Gastrocnemius medialis (tissue), 4 donors: ENCODE measurements at places on chromosomes 1 and 21. TPM values are rescaled to one million over a fixed set of nuclear protein-coding genes. Genes with fewer than 3 reads are reported as not detected.
A peak's percentile ranks its signal among the peaks of the same experiment; 100 is the strongest.

PANK4 gene
- 44.3 TPM for total RNA-seq

DNA sequence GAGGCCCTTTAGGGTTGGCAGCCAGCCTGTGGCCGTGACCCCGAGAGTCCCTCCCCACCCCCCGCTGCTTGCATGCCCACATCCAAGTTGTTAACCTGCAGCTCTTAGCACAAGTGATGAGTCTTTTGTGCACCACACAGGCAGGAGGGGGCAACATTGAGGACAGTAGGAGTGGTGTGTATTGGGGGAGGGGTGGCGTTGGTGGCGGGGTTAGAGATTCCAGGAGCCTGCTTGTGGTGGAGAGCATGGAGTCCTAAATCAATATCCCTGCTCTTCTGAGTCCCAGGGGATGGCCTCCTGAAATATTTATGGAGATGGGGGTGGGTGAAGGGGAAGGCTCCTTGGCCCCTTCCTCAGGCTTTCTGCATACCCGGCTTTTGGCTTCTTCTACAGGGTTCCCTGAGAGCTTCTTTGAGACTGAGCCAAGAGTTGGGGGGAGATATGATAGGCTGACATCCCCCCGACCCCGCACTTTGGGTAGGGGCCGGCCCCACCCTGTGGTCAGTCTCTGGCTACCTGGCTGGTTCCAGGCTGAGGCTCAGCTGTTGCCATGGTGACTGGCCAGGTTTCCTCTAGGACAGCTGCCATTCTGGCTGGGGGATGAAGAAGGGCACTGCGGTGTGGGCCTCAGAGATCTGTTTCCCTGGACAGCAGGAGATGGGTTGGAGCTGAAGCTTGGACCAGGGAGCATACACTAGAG lies 5.0 kb downstream of the CHRNB2 start:
- no peak for DNase-seq
- H3K4me3 ChIP-seq, result no peak overlapping the region
- H3K27ac ChIP-seq, result no peak overlapping the region
- no peaks in the 10 kb centered on the region for H3K27me3 ChIP-seq
- no peaks in the 10 kb centered on the region for H3K36me3 ChIP-seq

EPHA2 gene
- total RNA-seq, result 1.2 TPM

- no peaks in the 10 kb centered on the region for H3K4me1 ChIP-seq
- no peak overlapping the region for H3K27ac ChIP-seq
- no peaks in the 10 kb centered on the region for H3K36me3 ChIP-seq
- no peak for DNase-seq
Measured at GRCh38 chr1:240947438-240948224, 335.7 kb upstream of the GREM2 start.

VHLL gene
- not detected for total RNA-seq

- H3K4me3 ChIP-seq, result no peak overlapping the region
- peaks cover 57% of the 10 kb centered on the region for H3K4me1 ChIP-seq
- H3K27me3 ChIP-seq, result no peaks in the 10 kb centered on the region
- no peaks in the 10 kb centered on the region for H3K36me3 ChIP-seq
Measured at GRCh38 chr1:46690931-46691421, 19.3 kb downstream of the TEX38 start.

KMO gene
- total RNA-seq, result not detected

DNA sequence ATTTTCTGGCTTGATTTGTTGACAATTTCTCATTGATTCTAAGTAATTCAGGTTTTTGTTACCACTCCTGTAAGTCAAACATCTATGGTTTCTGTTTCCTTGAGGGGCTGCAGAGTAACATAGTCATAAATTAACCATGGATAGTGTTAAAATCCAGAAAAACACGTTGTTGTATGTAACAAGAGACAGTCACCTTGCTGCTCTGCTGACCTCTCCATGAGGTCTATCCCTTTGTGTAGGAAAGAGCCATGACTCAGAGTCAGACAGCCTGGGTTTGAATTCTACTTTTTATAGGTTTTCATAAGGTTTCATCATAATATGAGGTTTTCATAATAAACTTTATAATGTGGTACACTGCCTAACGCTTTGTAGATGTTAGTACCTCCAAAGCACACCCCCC lies 27.6 kb upstream of the NBL1 start:
- no peak for DNase-seq
- no peaks in the 10 kb centered on the region for H3K36me3 ChIP-seq
- H3K27ac ChIP-seq, result no peak overlapping the region
- H3K27me3 ChIP-seq, result no peaks in the 10 kb centered on the region

GRCh38 chr1:71835442-71835813 lies 446.9 kb downstream of the NEGR1 start:
- no peak overlapping the region for H3K4me3 ChIP-seq
- no peak overlapping the region for H3K27ac ChIP-seq
- DNase-seq, result no peak
- H3K4me1 ChIP-seq, result no peaks in the 10 kb centered on the region

HUNK gene
- 0.13 TPM for total RNA-seq

DNA sequence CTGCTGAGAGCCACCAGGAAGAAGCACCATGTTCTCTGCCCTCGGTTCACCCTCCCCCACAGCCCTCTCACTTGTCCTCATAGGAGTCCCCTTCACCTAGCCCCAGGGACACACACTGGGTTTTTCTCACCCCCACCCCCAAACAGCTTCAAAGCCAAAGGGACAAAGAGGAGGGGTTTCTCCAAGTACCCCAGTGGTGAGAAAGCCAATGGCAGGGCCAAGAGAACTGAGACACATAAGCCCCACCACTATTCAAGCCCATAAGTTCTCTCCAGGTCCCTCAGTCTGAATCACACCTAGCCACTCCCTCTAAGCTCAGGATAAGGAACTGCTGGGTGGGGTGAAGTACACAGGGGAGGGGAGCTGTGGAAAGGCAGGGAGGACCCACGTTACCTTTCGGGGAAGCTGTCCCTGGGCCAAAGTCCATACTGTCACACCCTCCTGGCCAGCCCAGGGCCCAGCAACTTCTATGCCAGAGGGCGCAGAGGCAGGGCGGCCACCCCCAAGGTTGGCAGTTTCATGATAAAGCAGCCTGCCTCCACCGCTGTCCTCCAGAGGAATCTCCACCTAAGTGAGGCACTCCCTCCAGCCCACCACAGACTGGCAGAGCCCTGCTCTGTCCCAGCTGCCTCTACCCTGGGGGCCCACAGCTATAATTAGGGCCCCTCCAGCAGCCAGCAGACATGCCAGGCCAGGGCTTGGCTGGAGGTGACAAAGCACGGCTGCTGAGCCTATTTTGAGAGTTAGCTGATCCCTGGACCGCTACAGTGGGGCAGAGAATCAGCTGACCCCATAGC lies 39.0 kb upstream of the PPP1R15B start:
- DNase-seq, result peak; percentile 90
- no peaks in the 10 kb centered on the region for H3K27me3 ChIP-seq
- H3K4me1 ChIP-seq, result peaks cover 68% of the 10 kb centered on the region
- peak overlapping the region; percentile 92 for H3K27ac ChIP-seq

TRIM33 gene
- 33.0 TPM for total RNA-seq

HSPA6 gene
- 0.25 TPM for total RNA-seq
